ENCODE measurements at places on chromosomes 12 and 14.

DNA sequence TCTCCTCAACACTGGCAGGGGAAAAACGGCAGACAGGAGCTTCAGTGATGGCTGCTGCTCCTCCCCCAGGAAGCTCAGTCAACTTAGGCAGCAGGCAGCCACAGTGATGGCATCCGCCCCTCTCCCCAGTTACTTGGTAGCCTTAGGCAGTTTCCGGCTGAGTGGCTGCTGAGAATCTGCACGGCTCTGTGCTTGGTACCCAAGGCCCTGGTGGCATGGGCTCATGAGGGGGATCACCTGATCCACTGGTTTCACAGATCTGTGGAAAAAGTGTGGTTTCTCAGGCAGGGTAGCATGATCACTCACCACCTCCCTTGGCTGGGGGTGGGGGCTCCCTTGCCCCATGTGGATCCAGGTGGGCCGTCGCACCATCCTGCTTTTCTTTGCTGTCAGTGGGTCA is 244.6 kb upstream of the MDGA2 start:
- no peak for DNase-seq

DNA sequence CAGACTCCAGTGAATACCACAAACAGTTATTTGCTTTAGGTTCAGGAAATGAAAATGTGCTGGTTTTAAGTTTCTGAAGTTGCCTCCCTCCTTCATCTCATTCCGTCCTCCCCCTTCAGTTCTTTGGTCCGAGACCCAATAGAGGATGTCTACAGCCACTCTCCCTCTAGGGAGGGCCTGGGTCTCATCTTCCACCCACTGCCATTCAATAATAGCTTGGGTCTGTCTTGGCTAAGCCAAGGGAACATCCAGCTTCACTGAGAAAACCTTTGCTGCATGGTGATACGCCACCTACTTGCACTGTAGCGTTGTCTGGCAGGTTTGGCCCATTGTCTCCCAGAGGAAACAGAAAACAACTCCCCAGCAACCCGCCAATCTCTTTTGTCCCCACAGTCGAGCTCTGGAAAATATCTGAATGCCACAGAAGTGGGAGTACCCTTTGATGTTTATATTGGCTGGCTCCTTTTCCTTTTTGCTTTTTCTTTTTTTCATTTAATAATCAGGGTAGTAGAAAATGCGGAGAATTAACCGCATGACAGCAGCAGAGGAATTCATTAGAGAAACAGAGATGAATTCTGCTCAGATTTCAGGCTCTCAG is 380.1 kb downstream of the RAD51B start:
- peak; percentile 3 for DNase-seq

DNA sequence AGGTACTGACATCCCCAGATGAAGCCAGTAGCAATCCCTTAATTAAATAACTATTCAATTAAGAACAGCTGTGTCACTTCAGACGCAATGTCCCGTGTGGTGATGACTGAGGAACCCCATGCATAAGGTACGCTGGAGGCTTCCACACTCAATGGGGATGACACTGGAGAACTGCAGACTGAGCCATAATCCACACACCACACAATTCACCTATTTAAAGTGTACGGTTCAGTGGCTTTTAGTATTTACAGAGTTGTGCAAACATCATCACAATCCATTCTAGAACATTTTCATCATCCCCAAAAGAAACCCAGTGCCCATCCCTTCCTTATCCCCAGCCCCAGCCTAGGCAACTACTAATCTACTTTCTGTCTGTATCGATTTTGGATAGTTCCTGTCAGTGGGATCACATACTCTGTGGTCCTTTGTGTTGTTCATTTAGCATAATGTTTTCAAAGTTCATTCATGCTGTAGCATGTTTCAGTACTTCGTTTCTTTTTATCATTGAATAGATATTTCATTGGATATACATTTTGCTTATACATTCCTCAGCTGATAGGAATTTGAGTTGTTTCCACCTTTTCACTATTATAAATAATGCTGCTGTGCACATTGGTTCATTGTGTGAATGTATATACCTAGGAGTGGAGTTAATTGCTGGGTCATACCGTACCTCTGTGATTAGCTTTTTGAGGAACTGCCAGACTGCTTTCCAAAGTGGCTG is 61.1 kb downstream of the NINJ2 start:
- no peak for DNase-seq

GRCh38 chr12:56071648-56072047 is 8.3 kb upstream of the ERBB3 start:
- no peak for DNase-seq

- peak; percentile 22 for DNase-seq
These were observed 3.2 kb downstream of the AGAP2 start for GRCh38 chr12:57735198-57735855.

- no peak for DNase-seq
These were observed 17.9 kb upstream of the BATF start for GRCh38 chr14:75504411-75504810.

DNA sequence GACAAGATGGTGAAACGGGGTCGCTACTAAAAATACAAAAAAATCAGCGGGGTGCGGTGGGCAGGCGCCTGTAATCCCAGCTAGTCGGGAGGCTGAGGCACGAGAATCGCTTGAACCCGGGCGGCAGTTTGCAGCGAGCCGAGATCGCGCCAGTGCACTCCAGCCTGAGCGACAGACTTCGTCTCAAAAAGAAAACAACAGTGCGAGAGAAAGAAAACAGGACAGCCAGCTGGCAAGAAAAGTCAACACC is 633 bp upstream of the RNU4-2 start:
- no peak for DNase-seq

- no peak for DNase-seq
These were observed 30.9 kb upstream of the MDM2 start for GRCh38 chr12:68776976-68777610.

DNA sequence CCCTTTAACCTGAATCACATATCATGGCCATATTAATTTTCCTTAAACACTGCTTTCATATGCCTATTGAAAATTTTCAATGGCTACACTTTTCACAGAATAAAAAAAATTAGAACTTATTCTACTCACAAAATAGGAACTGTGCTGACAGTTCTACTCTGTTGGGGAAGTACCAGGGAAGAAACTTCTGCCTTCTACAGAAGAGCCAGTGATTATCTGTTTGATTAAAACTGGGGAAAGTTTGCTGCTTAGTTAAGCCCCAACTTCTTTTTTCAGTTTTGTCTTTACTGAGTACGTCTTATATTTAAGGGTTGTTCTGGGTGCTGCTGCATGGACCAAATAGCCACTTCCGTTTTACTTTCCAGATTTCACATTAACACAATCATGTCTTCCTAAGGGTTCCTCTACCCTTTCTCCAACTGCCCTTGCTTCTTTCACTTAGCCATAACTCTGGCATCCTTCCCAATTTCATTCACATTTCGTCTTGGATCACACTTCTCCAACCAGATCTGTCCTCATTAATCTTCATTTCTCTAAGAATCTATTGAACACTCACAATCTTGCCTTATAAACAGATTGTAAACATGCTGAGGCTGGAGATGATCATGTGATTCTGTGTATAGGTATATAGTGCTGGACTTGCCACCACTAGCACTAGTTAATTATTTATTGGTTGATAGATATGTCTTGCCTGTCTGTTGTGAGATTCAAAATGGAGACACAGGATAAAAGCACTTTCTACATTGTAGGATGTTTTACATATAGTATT is 1.9 kb upstream of the SEL1L start:
- DNase-seq: no peak

- no peak for DNase-seq
These were observed 12.8 kb upstream of the RILPL1 start for GRCh38 chr12:123546281-123546680.

- DNase-seq: peak; percentile 75
These were observed 45.2 kb upstream of the C14orf132 start for GRCh38 chr14:95993768-95994592.
